ENCODE measurements at places on chromosomes 6 and 20. TPM values are rescaled to one million over a fixed set of nuclear protein-coding genes. Genes with fewer than 3 reads are reported as not detected.

DNA sequence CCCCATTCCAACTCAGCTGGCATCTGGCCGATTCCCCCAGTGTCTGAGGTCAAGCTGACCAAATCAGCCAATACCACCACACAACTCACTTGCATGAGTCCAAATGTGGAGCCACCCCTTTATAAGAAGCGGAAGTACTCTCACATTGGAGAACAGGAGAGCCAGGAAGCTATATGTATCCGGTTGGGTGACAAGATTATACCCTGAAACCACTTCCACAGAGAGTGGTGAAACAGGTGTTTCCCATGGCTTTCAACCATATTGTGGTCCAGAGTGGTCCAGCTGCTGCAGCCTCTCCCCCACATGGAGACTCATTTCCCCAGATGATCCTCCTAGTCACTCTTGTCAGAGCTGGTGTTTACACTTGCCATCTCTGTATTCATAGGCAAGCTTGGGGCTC is 24.0 kb upstream of the SERINC1 start:
- no peak for DNase-seq

DNA sequence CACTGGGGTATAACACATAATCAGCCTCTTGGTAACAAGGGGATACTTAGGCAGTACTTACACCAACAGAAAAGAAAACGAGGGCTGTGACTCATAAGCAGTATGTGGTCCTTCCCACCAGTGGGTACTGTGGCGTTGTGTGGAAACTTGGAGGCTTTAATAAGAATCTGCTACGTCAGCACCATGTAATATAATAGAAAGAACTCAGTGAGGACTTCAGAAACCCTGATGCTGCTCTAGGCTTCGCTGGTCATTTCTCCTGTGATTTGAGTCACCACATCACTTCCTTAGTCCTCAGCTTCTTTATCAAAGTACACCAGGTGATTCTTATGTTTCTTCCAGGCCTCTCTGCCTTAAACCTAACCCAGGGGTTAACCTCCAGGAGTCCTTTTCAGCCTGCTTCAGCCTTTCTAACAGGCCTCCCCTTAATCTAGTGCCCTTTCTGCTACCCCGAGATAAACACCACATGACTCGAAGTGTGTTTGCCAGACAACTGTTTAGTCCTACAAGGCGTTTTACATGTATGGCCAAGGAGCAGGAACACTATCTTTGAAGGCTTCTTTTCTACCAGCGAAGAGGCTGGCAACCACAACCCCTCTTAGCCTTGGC is 68.5 kb downstream of the FYN start:
- DNase-seq = no peak

- no peak for DNase-seq
Measured at GRCh38 chr6:6981681-6982322, 126.0 kb upstream of the RREB1 start.

Gene SAMD3
- not detected for total RNA-seq

Gene GPR6
- not detected for total RNA-seq

DNA sequence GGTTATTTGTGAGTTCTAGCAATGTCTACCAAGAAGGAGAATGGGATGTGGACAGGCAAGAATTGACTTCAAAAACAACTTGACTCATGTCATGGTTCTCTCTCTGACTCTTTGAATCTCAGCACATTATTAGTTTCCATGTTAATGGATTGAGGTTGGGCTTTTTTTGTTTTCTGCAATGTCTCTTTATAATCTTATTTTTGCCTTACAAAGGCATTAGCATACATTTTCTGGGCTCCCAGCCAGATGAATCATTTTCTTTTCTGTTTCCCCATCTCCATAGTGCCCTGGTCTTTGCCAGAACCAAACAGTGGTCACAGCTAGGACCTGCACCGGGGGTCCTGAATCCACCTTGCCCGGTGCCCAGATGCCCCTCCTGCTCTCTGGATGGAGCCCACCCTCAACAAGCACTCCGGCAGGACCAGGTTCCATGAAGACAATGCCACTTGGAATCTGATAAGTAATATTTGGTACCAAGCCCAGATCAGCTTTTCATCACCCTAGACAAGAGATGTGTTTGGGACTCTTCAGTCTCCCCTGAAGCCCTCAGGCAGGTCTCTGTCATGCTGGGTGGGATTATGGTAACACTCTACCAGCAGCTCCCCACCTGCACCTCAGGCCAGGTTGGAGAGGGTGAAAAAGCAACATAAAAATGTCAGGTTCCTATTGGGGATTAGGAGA is 266.7 kb upstream of the SULF2 start:
- no peak for DNase-seq
